ENCODE measurements at places on chromosomes 1 and 21.

GRCh38 chr1:53722025-53722424 is 16.9 kb downstream of the GLIS1 start:
- DNase-seq, result no peak

GRCh38 chr1:206694171-206695124 is 9.7 kb downstream of the MAPKAPK2 start:
- no peak for DNase-seq

DNA sequence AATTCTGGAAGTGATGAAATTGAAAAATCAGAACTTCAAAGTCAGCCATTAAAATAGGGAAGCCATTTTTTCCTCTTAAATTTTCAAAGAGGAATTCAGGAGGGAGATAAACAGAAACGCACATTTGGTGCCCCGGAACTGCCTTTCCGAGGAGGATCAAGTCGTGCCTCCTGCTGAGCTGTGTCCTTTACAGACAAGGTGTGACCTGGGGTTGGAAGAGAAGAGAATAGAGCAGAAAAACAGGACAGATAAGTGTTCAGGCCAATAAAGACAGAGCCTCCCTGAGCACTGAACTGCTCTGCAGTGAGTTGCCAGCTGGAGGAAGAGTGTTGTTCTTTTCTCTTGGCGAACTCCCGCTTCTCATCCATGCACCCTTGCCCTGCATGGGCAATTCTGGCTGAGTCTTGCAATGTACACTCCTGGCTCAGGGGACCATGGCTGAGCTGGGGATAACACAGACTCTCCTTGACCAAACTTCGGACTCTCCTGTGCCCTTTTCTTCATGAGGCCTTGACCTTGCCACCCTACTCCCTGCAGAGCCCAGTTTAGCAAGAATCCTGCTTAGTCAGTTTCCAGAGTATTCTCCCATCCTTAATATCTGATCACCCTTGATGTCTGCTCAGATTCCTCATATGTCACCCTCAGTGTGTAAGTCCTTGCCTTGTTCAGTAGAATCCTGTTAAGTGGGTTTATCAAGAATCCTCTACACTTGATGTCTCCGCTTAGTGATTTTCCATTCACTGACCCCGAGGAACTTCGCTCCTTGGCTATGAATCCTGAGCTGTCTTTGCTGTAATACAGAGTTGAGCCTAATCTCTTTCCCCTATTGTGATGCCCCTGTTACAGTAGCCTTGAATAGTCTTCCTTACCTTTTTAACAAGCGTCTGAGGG is 1.3 kb upstream of the MTARC1 start:
- DNase-seq, result no peak

GRCh38 chr1:112297536-112297935 is 98.5 kb upstream of the CTTNBP2NL start:
- no peak for DNase-seq

DNA sequence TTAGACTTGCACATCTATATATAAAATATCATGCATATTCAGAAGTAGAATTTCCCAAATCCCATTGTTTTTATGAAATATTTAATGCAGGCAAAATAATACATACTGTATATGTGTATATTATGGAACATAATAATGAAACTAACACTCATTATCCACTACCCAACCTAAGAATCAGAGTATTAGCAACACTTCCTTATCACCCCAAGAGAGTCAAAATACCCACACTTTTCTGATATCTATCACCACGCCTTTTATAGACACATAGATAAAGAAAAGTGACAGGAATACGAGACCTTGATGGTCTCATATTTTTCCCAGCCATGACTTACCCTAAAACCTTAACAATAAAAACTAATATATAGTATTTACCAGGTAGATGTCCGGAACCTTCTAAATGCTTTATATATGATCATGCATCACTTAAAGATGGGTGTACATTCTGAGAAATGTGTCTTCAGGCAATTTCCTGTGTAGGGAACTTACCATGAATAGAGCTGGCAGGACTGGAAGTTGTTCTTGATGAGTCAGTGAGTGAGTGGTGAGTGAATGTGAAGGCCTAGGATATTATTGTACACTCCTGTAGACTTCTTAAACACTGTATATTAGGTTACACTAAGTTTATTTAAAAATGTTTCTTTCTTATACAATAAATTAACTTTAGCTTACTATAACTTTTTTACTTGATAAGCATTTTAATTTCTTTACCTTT is 45.5 kb downstream of the TNFSF4 start:
- no peak for DNase-seq

GRCh38 chr1:63746129-63746864 is 27.5 kb upstream of the ROR1 start:
- DNase-seq, result no peak

GRCh38 chr1:247198781-247199180 is 27.0 kb upstream of the ZNF124 start:
- DNase-seq, result no peak

DNA sequence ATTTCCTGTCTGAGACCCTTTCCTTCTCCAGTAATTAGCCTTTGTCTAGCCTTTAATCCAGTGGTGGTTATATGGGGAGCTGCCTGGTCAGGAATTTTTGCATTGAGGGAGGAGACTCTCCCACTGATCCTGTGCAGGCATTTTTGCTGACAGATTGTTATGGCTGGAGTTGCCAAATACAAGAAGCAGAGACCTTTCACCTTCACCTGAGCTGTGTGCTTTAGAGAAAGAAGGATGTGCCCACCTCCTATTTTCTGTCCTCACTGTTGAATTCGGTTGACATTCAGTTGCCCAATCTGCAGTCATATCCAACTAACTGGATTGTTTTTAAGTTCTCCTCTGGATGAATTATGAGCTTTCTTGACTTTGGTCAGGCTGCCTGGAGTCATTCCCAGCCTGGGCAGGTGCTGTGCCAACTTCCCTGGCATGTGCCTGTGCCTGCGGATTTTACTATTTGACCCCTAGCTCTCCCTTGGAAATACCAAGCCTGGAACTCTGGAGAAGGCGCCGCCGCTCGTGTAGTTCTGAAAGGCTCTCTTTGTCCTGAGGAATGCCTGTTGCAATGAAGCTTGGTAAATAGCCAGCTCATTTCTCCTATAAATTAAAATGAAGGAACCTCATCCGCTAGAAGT is 143.9 kb downstream of the NOS1AP start:
- no peak for DNase-seq

DNA sequence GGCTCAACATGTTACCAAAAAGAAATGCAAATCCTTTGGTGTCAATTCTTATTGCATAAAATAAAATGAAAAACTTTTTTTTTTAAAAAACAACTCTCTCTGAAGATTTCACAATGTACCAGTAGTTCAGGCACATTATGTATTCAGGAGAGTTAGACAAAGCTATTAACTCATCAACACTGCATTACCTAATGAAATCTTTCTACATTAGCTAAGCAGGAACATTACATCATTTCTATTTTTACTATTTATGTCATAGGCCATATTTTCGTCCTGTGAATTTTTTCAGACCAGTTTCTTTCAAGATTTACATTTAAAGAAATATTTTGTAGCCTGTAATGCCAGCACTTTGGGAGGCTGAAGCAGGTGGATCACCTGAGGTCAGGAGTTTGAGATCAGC is 366.2 kb downstream of the USH2A start:
- no peak for DNase-seq

GRCh38 chr21:44761747-44762208 is 39.8 kb downstream of the UBE2G2 start:
- DNase-seq, result no peak

DNA sequence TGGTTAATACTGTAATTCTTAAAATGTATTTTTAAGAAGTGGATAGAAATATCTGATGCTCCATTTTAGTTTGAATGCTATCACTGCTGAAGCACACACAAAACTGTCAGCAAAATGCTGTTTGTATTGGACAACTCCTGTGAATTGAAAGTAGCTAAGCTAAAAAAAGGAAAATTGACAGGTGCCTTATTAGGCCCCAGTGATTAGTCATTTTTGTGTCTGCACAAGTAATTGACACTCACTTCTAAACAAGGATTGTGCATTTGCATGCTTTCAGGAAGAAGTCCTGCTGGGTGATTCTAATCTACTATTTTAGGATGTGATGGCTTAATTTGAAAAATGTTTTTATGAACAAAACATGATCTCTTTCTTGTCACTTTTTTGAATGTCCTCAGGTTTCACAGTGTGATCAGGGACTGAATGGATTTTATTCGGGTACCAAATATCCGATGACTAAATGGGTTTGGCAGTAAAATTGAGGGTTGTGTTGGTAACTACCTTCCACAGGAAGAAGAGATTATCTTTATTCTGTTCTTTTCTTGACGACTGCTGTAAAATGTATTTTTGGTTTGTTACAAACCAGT is 13.0 kb upstream of the MAP3K7CL start:
- no peak for DNase-seq

DNA sequence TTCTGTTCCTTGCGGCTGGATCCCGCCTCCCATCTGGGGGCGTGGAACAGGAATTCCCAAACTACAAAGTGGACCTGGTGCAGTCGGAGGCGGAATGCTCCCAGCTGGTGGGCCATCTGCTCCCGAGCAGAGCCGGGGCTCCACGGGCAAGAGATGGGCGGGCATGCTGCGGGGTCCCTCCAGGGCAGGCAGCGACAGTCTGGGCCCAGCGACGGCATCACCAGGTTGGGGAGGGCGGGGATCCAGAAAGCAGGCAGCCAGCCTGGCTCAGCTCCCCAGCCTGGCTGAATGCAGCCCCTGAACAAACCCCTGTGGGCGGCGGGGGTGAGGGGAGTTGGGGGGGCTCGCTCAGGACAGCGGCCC is 3.6 kb downstream of the MEGF6 start:
- no peak for DNase-seq

DNA sequence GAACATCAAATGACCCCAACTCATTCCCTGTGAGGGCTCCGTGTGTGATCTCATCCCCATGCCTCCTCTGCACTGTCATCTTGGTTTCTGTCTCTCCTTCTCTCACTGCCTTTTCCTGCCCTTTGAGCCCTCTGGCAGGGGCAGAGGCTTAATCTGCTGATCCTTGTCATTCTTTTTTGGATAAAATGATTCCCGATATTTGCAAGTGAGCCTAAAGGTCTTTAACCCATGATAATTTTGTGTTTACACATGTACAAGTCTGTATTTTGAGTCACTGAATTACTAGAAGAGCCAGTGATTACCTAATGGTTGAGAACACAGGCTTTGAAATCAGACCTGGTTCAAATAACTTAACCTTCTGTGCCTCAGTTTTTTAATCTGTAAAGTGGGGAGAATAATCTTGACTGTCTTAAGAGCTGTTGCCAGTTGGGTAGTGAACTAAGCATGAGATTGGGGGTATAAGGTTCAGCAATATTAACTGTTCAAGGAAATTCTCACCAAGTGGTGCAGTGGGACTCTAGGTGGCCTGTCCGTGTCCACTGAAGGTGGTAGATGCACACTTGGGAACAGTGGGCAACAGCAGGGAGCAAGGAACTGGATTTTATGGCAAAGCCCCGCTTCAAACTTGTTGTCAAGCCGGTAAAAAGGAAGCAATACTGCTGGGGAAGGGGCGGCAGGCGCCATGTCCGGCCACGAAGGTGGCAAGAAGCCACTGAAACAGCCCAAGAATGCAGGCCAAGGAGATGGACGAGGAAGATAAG is 1.6 kb downstream of the ECHDC2 start:
- no peak for DNase-seq

GRCh38 chr1:69994241-69994640 is 211.1 kb downstream of the LRRC40 start:
- DNase-seq, result no peak

DNA sequence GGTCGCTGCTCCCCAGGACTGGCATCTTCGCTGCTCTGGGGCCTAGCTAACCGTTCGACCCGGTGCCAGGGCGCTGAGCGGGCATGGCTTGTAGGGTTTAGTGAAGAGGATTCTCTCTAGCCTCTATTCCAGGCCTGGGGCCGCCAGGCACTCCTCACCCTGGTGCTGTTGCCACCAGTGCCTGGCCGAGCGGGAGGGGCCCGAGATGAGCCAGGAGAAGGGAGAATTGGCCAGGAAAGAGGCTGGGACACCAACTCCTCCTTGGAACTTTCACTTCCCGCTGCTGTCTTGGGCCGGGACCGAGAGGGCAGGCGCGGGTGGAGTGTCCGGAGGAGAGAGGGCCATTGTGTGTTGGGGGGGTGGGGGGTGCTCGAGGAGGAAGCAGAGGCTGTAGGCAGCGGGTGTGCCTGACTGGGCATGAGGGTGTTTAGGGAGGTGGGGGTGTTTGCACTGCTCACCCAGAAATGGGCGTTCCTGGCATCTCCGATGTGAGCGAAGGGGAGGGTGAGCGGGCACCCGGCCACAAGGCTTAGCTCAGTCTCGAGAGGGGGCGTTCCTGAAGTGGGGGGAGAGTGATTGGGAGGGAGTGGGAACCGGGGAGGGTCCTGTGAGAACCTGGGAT is 772 bp downstream of the ADAM15 start:
- DNase-seq, result peak; percentile 70

- no peak for DNase-seq
Observed at GRCh38 chr1:168466714-168467131, 77.1 kb downstream of the XCL2 start.

GRCh38 chr1:5910666-5911065 is 81.6 kb downstream of the NPHP4 start:
- DNase-seq, result no peak

GRCh38 chr1:224375059-224375458 is 18.4 kb downstream of the CNIH4 start:
- no peak for DNase-seq

DNA sequence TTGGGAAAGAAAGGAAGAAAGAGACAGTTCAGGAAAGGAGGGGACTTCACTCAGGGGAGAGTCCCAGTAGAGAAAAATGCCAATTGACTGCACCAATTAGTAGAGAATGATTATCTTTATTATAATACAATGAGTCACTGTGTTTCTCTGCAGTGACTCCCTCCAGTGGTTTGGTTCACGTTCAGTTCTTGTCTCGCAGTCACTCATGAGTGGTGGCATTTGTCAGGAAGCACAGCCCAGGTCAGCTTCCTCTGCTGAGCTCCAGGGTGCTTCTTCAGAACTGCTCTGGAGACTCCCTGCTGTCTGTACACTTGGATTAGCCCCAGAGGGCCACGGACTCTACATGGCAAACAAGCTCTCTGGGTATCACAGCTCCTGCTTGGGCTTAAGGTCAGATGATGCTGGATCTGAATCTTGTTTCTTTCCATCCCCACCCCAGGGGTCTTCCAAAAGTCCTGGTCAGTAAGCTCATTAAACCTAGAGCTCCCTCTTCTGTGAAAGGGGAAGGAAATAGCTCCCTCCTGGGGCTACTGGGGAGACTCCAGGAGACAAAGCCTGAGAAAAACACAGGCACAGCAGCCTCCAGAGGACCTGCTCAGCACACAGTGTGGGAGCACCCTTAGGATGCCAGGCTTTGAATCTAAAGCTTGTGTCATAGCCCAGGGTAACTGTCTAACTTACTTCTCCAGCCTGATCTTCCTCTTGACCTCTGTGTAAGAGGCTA is 619.0 kb downstream of the AJAP1 start:
- no peak for DNase-seq

GRCh38 chr1:107004421-107004820 is 52.1 kb upstream of the PRMT6 start:
- no peak for DNase-seq

Data from SK-N-SH (cell line).